Activated CD4-positive, alpha-beta T cell treated with anti-CD3 and anti-CD28 coated beads, Interleukin-2, amount 50 U/mL, for 4 hours (primary cell): ENCODE measurements at places on chromosomes 4 and X.

GRCh38 chrX:28586286-28586685 lies 960 bp upstream of the IL1RAPL1 start:
- DNase-seq, result no peak

GRCh38 chrX:43644124-43644701 lies 11.9 kb upstream of the MAOA start:
- no peak for DNase-seq

GRCh38 chrX:40809210-40809609 lies 73.9 kb upstream of the MED14 start:
- no peak for DNase-seq

DNA sequence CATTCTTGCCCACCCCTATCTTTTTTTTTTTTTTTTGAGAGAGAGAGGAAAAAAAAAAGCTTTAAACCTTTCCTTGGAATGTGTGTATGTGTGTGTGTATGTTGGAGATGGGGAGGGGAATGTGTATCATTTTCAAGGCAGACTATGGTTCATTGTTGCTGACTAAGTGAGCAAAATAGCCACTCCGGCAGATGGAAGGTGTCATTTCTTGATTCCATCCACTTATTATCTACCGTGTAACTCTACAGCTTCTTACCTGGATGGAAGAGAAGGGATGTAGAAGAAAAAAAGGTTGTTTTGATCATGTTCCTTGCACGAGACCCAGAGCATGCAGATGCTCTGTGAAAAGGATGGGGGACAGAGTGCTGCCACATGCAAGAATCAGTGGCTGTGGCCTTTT lies 5.9 kb upstream of the GK2 start:
- no peak for DNase-seq

DNA sequence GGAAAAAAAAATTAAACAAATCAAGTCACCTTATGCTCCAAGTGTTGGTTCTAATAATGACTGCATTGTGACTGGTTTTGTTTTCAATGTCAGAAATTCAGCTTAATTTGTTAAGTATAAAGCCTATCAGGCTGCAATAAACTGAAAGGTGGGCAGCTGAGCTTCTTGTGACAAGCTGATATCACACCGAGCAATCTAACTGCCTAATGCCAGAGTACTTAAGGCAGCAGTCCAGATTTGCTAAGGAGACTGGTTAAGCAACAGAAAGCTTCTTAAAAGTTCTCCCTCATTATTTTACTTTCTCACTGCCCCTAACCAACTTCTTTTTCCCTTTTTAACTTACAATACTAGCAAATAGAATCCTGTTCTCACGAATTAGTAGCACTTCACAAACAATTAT lies 201.0 kb downstream of the MAB21L2 start:
- no peak for DNase-seq

GRCh38 chr4:101169044-101170014 lies 178.0 kb downstream of the PPP3CA start:
- DNase-seq, result peak; percentile 28

DNA sequence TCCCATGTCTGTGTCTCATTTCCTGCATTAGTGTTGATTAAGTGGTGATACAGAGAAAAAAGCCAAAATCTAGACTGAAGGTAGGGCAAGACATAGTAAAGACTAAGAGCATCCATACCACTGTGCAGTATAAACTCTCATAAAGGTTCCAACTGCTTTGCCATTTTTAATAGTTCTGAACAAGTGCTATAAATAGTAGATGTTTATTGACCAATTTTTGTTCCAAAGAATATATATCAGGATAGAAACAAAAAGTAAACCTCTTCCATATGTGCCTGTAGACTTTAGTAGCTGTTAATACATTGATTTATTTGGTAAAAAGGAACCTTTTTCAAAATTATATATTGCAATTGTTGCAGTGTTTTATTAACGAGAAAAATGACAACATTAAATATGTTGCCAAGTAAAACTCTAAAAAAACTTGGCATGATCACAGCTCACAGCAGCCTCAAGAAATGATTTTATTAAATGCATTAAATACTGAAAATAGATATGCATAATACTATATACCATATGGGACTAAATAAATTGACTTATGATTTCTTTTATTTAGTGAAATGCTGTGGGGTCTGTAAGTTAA lies 22.3 kb upstream of the AASDH start:
- no peak for DNase-seq

GRCh38 chr4:45897946-45898585 lies 225.8 kb downstream of the GABRG1 start:
- no peak for DNase-seq
